ENCODE measurements at places on chromosomes 4 and X.

DNA sequence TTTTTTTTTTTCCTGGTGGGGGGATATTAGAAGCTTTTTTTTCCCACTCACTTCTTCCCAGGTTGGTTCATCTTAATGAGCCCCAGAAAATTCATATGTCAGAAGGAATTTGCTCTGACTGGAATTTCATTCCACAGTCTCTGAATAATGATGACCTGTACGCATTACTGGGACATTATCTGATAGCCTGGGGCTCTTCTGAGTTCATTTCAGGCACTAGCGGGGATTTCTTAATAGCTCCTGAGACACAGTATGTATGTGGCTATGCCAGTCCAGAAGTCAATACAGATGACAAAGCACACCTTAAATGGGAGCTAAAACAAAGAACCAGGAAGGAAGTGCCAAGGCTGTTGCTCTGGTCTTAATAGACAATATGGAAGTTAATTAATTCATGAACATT is 295.2 kb upstream of the IGFBP7 start:
- no peak for DNase-seq

GRCh38 chr4:82900411-82901182 is at the start of gene THAP9:
THAP9 (plus strand) TSS chr4:82900735; CDS start chr4:82900803, 68 bp downstream.
- peak; percentile 98 for DNase-seq

DNA sequence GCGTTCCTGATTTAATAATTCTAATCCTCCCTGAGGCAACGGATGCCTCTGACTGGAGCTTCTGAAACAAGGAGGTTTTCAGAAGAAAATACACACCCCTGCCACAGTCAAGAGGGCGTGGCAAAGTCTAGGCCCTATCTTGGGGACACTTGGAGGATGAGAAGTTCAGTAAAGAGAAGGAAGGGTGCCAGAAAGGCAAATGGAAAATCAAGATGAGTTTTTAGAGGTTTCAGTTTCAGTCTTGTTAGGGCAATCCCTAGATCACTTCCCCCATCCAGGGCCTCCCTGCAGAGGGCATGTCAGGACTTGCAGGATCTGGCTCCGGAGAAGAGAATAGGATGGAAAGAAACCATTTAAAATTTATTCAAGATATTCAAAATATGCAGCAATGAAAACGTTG is 28.5 kb upstream of the FGF2 start:
- peak; percentile 73 for DNase-seq

GRCh38 chr4:34280131-34280530 is 1964.2 kb downstream of the ARAP2 start:
- DNase-seq: peak; percentile 0

DNA sequence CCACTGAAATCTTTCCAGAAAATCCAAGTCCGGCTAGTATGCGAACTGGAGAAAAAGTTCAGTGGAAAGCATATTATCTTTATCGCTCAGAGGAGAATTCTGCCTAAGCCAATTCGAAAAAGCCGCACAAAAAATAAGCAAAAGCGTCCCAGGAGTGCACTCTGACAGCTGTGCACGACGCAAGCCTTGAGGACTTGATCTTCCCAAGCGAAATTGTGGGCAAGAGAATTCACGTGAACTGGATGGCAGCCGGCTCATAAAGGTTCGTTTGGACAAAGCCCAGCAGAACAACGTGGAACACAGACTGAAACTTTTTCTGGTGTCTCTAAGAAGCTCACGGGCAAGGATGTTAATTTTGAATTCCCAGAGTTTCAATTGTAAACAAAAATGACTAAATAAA is 34.4 kb downstream of the STX18 start:
- DNase-seq: no peak

DNA sequence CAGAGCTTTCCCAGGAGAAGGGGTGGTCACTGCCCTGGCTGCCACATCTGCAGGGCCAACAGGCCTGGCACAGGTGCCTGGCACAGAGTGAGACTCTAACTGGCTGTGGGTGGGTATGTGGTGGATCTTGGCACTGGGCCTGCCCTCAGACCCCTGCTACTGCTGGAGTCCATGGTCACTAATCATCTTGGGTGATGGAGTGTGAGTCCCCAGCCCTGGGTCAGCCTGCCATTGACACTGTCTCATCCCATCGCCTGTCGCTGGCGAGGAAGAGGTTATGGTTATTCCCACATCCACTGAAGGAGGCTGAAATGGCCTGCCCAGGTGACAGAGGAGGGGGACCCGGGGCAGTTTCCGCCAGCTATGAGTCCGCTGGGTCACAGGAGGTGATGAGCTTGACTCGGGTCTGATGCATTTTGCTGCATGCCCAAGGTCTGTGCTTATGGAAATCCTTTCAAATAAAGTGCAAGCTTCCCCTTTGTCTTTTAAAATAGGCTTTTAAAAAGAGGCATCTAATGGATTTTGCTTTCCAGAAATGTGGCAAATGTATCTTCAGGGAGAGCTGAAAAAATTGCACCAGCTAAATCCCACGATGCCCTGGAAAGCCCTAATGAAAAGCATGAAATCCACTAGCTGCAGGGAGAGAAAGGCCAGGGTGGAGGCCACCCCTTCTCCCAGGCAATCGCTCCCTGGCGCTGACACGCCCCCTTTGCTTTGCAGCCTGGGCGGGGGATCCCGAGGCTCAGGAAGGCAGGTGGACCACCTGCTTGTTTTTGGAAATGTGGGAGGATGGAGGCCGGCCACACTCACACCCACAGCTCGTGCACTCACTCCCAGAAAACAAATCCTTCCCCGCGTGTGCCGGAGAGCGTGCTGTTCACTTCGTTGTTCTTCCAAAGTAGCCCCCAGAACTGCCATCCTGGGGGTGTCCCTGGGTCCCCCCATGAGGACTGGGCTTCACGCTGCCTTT is 54.9 kb downstream of the ABLIM2 start:
- DNase-seq: no peak

GRCh38 chr4:184251670-184251980 is 34.0 kb upstream of the ENPP6 start:
- DNase-seq: no peak

GRCh38 chr4:38149997-38150671 is 189.9 kb downstream of the PTTG2 start:
- DNase-seq: no peak

- DNase-seq: no peak
Measured at GRCh38 chrX:63708801-63709200, 76.2 kb downstream of the ARHGEF9 start.

GRCh38 chrX:9317176-9317575 is 147.7 kb upstream of the TBL1X start:
- no peak for DNase-seq

DNA sequence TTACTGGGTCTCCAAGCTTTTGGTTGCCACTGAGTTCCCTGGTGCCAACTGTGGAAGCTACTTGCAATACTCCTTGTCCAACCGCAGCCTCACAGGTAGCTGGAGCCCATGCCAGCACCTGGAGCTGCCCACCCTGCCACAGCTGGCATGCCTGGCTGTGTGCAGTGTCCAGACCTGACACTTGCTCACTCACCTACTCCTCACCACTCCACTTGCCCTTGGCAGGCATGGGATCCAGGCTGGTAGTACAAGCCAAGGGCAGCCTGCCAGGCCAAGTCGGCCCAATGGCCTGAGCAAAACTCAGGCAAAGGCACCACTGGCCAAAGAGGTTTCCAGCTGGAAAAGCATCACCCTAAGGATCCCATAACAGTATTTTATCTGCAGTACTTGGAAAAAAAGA is 246.3 kb downstream of the PDGFC start:
- peak; percentile 15 for DNase-seq

DNA sequence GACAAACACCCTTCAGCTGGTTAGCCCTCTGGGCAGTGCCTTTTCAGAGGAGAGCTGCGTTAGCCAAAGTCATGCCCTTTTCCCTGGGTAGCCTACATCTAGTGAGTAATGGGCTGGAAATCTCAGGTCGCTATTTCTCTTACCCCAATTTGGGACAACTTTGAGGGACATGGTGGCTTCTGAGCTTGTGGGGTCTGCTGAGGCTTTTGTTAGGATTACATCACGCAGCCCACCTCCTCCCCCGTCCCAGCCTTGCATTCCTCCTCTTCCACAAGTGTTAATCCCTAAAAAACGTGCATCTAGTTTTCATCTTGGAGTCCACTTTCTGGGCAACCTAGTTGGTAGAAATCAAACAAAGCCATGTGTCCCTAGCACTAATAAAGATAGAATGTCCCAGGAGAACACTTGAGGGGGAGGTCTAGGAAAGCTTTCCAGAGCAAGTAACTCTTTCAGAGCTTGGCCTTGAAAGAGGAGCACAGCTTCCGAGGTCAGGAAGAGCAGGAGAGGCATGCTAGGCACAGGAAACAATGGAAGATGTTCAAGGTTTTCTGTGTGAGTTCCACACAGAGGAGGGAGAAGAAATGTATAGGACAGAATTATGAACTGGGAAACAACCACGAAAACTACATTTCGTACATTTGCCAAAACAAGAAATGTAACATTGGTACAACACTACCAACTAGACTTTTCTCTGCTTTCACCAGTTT is 2.8 kb downstream of the MRFAP1 start:
- DNase-seq: no peak

DNA sequence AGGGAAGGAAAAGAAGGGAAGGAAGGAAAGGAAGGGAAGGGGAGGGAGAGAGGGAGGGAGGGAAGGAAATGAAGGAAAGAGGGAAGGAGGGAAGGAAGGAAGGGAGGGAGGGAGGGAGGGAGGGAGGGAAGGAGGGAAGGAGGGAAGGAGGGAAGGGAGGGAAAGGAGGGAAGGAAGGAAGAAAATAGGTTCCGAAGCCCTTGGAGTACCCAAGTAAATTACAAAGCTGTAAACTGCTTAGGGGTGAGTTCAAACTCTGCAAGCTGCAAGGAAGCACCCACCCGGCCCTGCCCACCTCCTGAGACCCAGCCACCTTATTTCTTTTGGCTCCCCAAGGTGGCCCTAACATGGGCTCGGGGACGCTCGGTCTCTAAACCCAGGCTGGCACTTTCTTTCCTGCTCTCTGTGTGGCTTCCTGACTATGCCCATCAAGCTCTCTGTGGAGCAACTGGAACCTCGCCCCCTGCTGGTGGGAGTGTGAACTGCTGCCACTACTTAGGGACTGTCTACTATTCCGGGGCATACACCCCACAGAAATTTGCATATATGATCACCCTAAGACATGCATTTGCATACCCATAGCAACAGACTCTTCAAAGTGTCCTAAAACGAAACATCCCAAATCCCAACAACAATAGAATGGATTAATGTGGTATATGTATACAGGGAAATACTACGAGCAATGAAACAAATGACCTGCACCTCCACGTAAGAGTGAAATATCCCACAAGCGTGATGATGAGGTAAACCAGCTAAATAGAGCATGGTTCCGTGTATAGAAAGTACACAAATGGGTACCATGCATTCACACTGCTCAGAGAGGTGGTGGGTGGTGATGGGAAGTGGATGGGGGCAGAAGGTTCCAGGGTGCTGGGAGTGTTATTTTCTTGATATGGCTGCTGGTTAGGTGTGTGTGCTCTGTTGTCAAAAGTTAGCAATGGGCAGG is 151.7 kb upstream of the TBL1X start:
- no peak for DNase-seq

DNA sequence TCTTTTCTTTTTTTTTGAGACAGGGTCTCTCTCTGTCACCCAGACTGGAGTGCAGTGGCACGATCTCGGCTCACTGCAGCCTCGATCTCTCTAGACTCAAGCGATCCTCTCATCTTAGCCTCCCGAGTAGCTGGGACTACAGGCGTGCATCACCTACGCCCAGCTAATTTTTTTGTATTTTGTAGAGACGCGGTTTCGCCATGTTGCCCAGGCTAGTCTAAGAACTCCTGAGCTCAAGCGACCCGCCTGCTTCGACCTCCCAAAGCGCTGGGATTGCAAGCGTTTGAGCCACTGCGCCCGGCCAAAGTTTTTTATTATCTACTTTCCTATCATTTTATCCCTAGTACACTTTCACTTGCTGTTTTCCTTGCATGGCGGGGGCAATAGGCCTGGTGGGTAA is 1.4 kb downstream of the UBA6 start:
- DNase-seq: no peak

GRCh38 chr4:118350961-118351360 is 1.8 kb downstream of the PRSS12 start:
- DNase-seq: no peak

DNA sequence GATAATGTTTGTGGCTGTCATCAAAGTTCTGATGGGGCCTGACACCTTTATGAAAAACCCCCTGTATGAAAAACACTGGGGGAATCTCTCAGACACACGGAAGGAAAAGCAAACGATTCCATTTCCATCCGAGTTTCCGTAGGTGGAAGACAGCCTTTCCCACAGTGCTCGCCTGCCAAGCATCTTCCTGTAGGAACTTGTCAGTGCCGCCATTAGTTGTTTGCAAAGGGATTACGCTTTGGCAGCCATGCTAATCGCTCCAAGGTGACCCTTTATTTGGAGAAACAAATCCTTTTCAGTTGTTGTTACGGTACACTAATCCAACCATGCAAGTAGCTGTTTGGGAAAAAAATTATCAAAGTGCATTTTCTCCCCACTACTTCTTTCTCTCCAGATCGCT is 44.4 kb upstream of the STOX2 start:
- peak; percentile 21 for DNase-seq

DNA sequence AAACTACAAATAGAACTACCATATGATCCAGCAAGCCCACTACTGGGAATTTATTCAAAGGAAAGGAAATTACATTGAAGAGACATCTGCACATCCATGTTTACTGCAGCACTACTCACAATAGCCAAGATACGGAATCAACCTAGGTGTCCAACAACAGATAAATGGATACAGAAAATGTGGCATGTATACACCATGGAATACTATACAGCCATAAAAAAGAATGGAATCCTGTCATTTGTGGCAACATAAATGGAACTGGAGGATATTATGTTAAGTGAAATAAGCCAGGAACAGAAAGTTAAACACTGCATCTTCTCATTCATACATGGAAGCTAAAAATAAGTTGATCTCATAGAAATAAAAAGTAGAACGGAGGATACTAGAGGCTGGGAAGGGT is 58.1 kb downstream of the RPS3A start:
- no peak for DNase-seq

DNA sequence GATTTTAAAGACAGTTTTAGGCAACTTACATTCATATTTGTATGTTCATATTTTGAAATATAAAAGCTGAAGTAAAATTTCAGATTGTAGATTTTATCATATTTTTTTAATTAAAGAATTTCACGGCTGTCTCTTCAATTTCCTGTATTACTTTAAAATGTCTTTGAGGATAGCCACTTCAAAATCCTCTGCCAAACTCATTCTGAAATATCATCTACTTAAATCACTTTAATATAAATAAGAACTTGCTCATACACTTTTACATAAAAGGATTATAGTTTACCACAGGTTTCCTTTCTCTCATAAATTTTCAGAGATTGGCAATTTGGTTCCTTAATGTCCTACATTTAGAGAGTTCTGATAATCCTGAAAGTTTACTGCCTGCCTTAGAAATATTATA is 478.2 kb downstream of the ADGRL3 start:
- DNase-seq: no peak

- DNase-seq: peak; percentile 16
Measured at GRCh38 chr4:10670321-10670720, 14.2 kb downstream of the CLNK start.

DNA sequence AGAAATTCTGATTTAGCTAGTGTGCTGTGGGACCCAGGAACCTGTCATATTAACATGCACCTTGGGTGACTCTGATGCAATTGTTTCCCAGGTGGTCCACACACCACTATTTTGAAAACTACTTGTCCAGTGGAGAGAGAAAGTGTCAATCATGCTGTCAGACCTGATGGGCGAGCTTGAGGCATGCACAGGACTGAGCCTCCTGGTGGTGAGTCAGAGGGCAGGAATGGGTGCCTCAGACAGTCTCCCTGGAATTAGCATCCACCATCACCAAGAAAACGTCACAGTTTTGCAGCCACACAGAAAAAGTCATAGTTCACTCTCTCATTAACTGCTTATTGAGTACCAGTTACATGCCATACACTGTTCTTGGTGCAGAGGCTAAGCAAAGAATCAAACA is 181.8 kb upstream of the MAOA start:
- no peak for DNase-seq

GRCh38 chrX:39309721-39310152 is 508.5 kb downstream of the MID1IP1 start:
- DNase-seq: no peak

Data from NCI-H446 (cell line).